ENCODE measurements at places on chromosomes 5 and 9.
A peak's percentile ranks its signal among the peaks of the same experiment; 100 is the strongest.

DNA sequence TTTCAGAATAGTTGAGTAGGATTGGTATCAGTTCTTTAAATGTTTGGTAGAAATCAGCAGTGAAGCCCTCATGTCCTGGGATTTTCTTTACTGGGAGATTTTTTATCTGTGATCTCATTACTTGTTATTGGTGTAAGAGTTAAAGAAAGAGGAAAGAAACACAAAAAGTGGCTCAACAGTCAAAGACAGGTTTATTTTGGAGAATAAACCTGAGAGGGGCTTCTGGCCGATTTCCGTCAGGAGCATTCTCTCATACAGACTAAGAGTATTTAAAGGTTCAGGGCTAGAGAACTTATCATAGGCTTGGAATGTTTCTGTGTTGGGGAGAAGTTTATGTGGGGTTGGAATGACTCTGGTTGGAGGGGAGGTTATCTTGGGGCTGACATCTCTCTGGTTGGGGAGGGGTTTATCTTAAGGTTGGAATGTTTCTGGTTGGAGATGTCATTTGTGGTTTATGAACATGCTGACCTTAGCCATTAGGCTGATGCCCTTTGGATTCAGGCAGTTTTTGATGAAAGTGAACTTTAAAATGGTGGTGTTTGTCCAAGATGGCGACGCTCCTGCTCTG, 62.5 kb downstream of the CFAP95 start:
- no peaks in the 10 kb centered on the region for H3K4me1 ChIP-seq
- H3K4me3 ChIP-seq = no peak overlapping the region
- no peaks in the 10 kb centered on the region for H3K27me3 ChIP-seq
- no peaks in the 10 kb centered on the region for H3K36me3 ChIP-seq
- no peak overlapping the region for H3K27ac ChIP-seq

DNA sequence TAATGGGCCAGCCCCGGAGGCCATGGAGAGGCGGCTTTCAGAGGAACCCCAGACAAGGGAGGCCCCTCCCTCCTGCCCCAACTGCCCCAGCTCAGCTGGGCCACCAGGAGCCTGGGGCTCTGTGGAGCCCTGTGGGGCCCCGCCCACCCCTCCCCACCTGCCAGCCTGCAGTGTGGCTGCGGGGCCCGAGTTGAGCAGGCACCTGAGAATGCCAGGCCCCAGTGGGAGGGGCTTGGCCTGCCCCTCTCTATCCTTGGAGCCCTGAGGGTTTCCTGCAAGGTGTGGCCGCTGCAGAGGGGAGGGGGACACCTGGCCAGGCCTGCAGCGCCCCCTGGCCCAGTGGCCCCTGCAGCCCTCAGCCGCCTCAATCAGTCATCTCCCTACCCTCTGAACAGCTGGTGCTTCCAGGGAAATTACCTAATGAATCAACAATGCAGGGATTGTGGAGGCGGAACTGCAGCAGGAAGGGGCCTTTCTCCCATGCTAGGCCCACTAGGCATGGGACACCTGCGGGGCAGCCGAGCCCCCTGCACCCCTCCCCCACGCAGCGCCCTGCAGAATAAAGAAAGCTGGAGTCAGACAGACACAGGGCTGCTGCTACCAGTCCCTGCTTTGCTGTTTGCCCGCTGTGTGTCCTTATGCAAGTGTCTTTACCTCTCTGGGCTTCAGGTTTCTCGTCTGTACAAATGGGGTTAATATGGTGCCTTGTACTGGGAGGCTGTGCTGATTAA, 48.0 kb downstream of the LMX1B start:
- no peaks in the 10 kb centered on the region for H3K36me3 ChIP-seq
- peaks cover 82% of the 10 kb centered on the region for H3K27me3 ChIP-seq
- H3K27ac ChIP-seq = no peak overlapping the region
- no peak overlapping the region for H3K4me3 ChIP-seq

DNA sequence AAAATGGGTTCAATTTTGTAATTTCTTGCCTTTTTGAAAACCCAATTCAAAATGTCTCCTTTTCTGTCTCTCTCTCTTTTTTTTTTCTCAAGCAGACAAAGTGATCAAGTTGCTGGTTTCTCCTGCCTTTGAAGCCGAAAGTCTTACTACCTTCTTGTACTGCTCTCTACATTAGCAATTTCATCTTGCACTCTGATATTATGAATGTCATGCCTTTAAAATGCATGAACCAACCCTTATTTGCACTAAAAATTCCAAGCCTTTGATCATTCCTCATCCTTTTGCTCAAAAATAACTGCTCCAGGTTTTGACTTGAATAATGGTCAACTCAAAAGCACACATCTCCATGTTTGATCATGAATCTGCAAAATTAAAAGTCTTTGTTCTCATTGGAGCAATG, 125.2 kb downstream of the CETN3 start:
- DNase-seq = no peak
- no peaks in the 10 kb centered on the region for H3K36me3 ChIP-seq
- no peak overlapping the region for H3K4me3 ChIP-seq
- no peak overlapping the region for H3K27ac ChIP-seq
- H3K4me1 ChIP-seq = no peaks in the 10 kb centered on the region

- peaks cover 4% of the 10 kb centered on the region for H3K4me1 ChIP-seq
- H3K4me3 ChIP-seq = peak within 1 kb of the TSS; percentile 94
- H3K27me3 ChIP-seq = no peaks in the 10 kb centered on the region
- peak within 1 kb of the TSS; percentile 89 for H3K27ac ChIP-seq
Measured at GRCh38 chr5:83471405-83472212, at the start of gene VCAN. VCAN (plus strand) TSS chr5:83471744; CDS start chr5:83483519, 11,775 bp downstream.

DNA sequence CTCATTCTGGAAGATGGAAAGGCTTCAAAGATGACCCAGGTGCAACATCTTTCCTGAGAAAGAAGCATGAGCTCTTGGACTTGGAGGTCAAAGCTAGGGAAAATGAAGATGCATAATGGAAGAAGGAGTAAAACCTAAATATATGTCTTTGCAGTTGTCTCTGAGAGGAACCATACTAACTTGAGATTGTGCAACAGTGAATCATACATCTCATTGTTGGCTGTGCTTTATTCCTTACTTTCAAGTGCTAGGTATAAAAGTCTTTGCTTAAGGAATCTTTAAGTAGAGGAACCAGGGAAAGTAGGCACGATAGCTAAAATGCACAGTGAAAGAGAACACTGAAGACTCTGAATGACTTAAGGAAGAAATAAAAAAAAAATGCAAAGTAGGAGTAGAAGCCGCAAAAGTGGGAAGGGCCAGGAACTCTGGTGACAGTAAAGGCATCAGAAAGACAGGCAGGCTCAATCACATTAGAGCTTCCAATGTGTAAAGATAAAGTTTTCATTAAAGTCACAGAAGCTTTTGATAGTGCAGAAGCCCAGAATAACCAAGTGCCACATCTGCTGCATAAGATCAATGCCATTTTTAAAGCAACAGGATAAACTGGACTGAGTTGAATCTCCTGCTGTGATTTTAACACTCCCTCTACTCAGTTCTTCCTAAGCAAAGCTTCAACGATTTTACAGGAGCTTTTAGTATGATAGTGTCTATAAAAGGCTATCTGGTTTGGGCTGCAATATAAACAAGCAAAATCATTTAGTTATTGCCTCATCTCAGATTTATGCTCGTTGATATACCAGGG, 432.3 kb upstream of the EDIL3 start:
- H3K27me3 ChIP-seq = no peaks in the 10 kb centered on the region
- no peak overlapping the region for H3K4me3 ChIP-seq
- no peaks in the 10 kb centered on the region for H3K36me3 ChIP-seq
- H3K27ac ChIP-seq = no peak overlapping the region
- no peaks in the 10 kb centered on the region for H3K4me1 ChIP-seq

DNA sequence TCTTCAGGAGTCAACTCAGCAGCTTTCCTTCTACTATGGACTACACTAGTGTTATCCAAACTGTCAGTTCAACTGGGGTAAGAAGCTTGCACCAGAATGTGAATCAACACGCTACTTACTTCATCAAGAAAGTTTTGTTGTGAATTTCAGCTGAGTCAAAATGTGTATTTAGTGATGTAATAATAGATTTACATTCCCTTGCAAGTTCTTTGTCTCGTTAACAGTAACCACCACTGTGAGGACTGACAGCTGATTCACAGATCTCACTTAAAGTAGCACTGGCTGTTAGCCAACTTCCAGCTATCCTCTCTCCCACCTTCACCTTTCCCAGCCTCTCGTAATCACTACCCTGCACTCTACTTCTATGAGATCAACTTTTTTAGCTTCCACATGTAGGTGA, 445.3 kb downstream of the NTRK2 start:
- H3K36me3 ChIP-seq = no peaks in the 10 kb centered on the region
- no peak overlapping the region for H3K4me3 ChIP-seq
- no peak for DNase-seq
- H3K27me3 ChIP-seq = no peaks in the 10 kb centered on the region
- H3K4me1 ChIP-seq = no peaks in the 10 kb centered on the region

GRCh38 chr9:94563548-94563947, 8.7 kb downstream of the PCAT7 start:
- no peak for DNase-seq
- no peaks in the 10 kb centered on the region for H3K4me1 ChIP-seq
- H3K27ac ChIP-seq = no peak overlapping the region
- H3K4me3 ChIP-seq = no peak overlapping the region

DNA sequence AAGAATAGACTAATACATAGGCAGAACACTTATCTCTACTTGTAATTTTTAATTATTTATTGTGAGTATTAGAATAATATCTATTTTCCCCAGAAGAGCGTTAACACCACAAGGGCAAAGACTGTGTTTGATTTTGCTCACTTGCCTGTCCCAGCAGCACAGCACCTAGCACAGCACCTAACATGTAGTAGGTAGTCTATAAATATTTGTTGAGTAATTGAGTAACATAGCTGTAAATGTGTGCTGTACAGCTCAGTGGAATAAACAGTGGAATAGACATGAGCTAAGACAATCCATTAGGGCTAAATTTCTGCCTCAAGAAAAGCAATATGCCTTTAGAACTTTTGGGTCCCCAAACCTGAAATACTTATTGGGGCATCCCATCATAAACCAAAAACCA, 49.3 kb upstream of the VCAN start:
- no peaks in the 10 kb centered on the region for H3K36me3 ChIP-seq
- no peak overlapping the region for H3K27ac ChIP-seq
- no peak overlapping the region for H3K4me3 ChIP-seq

- H3K27ac ChIP-seq = no peak overlapping the region
- H3K36me3 ChIP-seq = no peaks in the 10 kb centered on the region
- peaks cover 13% of the 10 kb centered on the region for H3K4me1 ChIP-seq
Measured at GRCh38 chr5:135312255-135312935, 86.6 kb downstream of the MACROH2A1 start.

- no peaks in the 10 kb centered on the region for H3K4me1 ChIP-seq
- H3K27ac ChIP-seq = no peak overlapping the region
- no peaks in the 10 kb centered on the region for H3K36me3 ChIP-seq
- H3K4me3 ChIP-seq = no peak overlapping the region
- H3K27me3 ChIP-seq = no peaks in the 10 kb centered on the region
Measured at GRCh38 chr9:100196828-100197227, 97.8 kb downstream of the INVS start.

GRCh38 chr9:126113176-126113575, 213.5 kb upstream of the MVB12B start:
- no peak for DNase-seq
- H3K36me3 ChIP-seq = no peaks in the 10 kb centered on the region

DNA sequence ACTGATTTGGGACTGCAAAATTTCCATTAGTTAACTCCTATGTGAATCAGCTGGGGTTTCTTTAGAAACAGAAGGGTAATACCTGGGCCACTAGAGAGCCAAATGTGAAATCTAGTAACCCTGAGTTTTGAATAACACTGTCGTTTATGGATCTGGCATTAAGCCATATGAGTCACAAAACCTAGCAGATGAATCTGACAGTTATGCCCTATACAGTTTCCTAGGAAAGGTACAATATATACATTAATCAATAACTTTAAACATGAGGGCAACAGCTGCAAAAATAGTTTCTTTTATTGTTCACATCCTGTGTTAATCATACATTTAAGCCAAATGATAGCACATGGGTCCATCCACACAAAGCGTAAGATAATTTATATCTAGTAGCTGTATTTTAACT, 56.9 kb downstream of the PAM start:
- H3K4me1 ChIP-seq = peaks cover 2% of the 10 kb centered on the region
- DNase-seq = peak; percentile 55
- H3K4me3 ChIP-seq = no peak overlapping the region
- no peaks in the 10 kb centered on the region for H3K27me3 ChIP-seq
- peak overlapping the region; percentile 29 for H3K27ac ChIP-seq

- no peaks in the 10 kb centered on the region for H3K4me1 ChIP-seq
- no peak overlapping the region for H3K4me3 ChIP-seq
- no peaks in the 10 kb centered on the region for H3K36me3 ChIP-seq
- no peak overlapping the region for H3K27ac ChIP-seq
Measured at GRCh38 chr5:171595801-171596231, 176.4 kb downstream of the FGF18 start.

DNA sequence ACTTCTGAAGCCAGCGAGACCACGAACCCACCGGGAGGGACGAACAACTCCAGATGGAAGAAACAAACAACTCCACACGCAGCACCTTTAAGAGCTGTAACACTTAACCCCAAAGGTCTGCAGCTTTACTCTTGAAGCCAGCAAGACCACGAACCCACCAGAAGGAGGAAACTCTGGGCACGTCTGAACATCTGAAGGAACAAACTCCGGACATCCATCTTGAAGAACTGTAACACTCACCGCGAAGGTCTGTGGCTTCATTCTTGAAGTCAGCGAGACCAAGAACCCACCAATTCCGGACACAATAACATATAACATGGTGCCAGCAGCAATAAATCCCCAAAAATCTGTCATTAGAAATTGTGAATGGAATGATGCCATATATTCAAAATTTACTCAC, 180.9 kb downstream of the TLE1 start:
- no peak for DNase-seq
- no peaks in the 10 kb centered on the region for H3K36me3 ChIP-seq
- H3K4me1 ChIP-seq = no peaks in the 10 kb centered on the region
- no peak overlapping the region for H3K4me3 ChIP-seq
- H3K27ac ChIP-seq = no peak overlapping the region

- no peak for DNase-seq
- no peaks in the 10 kb centered on the region for H3K36me3 ChIP-seq
- peak overlapping the region; percentile 19 for H3K4me3 ChIP-seq
Measured at GRCh38 chr5:45262061-45262590, 434.1 kb downstream of the HCN1 start.

GRCh38 chr5:33984671-33985124, at the start of gene SLC45A2:
SLC45A2 (minus strand) TSS chr5:33984693; CDS start chr5:33984583, 110 bp downstream.
- no peak within 1 kb of the TSS for H3K27ac ChIP-seq
- H3K4me3 ChIP-seq = no peak within 1 kb of the TSS
- no peaks in the 10 kb centered on the region for H3K27me3 ChIP-seq
- DNase-seq = peak; percentile 33
- H3K4me1 ChIP-seq = peaks cover 5% of the 10 kb centered on the region

- no peak for DNase-seq
- no peak overlapping the region for H3K4me3 ChIP-seq
- peaks cover 4% of the 10 kb centered on the region for H3K4me1 ChIP-seq
- no peaks in the 10 kb centered on the region for H3K27me3 ChIP-seq
- no peaks in the 10 kb centered on the region for H3K36me3 ChIP-seq
Measured at GRCh38 chr5:126864042-126864688, 87.2 kb downstream of the LMNB1 start.

All from mesenchymal stem cell (in vitro differentiated cells and primary cell).